ENCODE measurements at places on chromosomes 5 and 9.

- DNase-seq, result no peak
Observed at GRCh38 chr5:136963504-136963903, 535.6 kb downstream of the SPOCK1 start.

DNA sequence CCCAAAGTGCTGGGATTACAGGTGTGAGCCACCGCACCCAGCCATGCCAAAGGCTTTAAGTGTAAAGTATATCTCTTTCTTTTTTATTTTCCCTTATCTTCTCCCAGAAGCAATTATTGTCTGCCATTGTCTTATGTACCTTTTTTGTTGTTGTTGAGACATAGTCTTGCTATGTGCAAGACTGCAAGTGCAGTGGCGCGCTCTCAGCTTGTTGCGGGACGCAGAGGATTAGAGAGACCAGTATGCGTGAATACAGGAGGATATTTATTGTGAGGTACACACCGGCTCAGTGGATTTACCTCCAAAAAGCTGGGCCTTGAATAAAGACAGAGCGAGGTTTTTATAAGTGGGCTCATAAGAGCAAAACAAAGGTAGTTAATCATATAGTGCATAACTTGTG is 11.8 kb downstream of the TMEM38B start:
- DNase-seq, result no peak

DNA sequence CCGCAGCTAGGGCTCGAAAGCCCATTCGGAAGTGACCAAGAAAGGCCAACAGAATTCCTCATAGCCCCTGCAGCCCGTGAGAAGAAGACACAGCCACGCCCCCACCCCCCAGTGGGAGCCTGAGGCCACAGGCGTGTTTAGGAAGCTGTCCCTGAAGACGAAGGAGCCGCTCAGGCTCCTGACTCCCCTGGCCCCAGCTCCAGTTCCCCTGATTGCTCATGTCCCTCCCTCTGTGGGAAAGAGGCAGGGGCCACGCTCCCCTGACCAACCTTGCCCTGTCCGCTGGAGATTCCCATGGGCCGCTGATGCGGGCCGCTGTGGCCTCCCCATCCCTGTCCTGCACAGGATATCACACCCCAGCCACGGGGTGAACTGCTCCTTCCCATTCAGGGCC is 13.6 kb downstream of the ROPN1L start:
- DNase-seq, result no peak

DNA sequence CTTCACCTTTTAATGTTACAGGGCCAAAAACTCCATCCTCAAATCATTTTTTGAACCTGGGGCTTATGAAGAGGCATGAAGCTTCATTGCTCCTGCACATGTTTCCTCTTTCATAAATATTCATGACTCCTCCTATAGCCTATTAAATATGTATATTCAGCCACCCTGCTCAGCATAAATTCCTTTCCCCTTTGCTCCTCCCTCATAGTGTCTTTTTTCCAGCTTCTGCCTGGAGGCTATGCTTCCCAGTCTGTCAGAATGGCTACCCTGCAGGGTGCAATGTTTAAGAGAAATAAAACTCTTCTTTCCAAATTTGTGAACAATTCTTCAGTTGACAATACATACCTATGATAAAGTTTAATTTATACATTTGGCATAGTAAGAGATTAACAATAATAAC is 1082.9 kb upstream of the CDH18 start:
- DNase-seq, result no peak

DNA sequence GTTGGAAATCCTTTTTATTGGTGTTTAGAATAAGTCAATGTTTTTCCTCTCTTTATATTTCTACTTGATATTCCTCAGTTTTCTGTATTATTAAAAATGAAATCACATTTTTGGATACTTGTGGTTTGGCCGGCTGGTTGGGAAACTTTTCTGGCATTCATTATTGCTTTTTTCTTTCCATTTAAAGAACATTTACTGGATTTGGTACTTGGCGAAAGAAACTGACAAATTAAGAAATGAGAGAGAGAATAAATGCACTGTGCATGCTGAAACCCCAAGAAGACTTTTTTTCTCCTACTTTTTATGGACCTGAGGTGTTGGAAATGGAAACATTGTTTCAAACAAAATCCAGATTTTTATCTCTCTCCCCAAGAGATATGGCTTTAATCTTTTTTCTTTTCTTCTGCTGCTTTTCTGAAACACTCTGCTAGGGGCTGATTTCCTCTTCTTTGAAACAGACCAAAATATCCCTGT is 128.4 kb downstream of the SNX18 start:
- DNase-seq, result no peak

DNA sequence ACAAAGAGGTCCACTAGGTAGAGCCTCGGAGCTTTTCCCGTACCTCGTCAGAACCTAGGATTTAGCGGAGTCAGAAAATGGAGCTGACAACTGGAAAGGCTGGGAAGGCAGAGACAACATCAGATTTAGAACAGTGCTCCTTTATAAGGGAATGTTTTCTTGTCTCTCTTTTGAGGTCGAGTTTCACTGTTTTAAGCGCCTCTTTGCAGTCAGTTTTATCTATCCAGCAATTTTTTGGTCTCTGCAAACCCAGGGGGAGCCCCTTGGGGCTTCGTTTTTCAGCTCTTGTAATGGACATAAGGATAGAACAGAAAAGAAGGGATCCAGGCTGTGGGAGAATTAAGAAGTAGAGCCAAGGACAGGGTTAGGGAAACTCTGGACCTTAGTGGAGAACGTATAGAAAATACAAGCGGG is 80.5 kb downstream of the FNBP1 start:
- no peak for DNase-seq

DNA sequence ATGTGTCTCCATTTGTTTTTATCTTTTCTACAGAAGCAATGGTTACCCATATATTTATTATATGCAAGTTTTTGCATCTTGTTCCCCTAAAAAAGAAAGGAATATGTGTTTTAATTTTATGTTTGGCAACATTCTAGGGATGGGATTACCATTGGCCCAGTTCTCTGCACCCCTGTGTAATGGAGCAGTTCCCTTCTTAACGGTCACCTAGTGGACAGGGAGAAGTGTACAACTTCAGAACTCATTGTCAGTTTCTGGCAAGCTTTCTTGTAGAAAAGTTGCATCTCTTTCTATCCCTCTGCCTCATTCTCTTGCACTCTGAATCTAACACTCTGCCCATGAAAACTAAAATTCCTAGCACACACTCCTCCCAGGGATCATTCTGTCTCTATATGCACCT is 78.2 kb downstream of the DOCK8 start:
- no peak for DNase-seq

DNA sequence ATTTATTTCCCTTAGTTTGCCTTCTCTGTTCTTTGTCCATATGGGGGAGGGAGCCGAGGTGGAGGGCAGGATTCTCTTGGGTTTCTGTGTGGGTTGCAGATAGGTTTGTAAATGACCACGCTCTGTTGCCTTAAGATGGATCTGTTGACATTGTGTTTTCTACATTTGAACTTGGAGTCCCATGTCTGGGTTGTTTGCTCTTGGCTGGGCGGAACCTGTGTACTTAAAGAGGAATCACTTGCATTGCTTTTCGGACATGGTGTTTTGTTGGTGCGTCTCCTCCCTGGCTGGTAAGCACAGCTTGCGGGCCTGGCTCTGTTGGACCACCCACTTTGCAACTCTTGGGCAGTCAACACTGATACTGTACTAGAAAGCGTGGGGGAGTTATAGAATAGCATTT is 45.9 kb downstream of the EHMT1 start:
- DNase-seq, result no peak

- no peak for DNase-seq
Observed at GRCh38 chr5:6490693-6491092, 42.0 kb downstream of the UBE2QL1 start.

- DNase-seq, result no peak
Observed at GRCh38 chr9:93121316-93122241, 12.5 kb downstream of the NINJ1 start.

All from stimulated activated CD4-positive, alpha-beta T cell treated with anti-CD3 and anti-CD28 coated beads, Interleukin-2, amount 100 ng/mL, for 4 hours (primary cell).